ENCODE measurements at places on chromosomes 7 and 10. TPM values are rescaled to one million over a fixed set of nuclear protein-coding genes. Genes with fewer than 3 reads are reported as not detected.

DNA sequence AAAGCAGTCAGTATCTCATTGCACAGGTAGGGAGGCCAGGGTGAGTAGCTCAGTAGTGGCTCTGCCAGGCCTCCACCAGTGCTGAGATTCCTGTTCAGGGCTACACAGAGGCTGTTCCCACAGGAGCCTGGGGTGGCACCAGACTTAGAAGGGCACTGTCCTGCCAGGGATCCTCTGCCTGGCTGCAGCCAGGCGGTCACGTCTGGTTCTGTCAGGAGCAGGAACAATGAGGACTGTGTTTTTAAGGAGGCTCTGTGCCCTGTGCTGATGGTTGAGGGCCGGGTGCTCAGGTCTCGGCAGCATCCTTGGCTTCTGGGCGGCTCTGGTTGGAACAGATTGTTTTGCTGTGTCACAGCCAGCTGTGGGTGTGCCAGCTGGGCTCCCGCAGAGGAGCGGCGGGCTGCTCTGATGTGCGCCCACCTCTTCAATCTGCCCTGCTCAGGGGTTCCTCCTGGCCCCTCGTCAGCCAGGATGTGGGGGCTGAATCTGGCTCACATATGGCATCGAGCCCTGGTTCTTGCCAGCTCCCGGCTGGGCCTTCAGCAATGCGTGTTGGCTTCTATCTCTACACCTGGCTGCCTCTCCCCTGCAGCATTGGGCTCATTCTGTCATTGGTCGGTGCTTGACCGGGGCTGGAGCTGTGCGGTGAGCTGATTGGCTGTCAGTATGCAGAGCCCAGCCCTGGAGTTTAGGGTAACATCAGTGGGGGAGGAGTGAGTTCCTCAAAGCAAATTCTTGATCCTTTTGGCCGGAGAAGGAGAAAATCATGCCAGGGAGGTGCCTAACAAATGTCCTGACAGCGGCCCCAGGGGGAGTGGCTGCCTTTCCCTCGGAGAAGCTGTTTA lies 41.2 kb downstream of the TACR2 start:
- peak; percentile 47 for DNase-seq

- no peak for DNase-seq
Measured at GRCh38 chr10:78533776-78534175, 500.1 kb downstream of the RPS24 start.

DNA sequence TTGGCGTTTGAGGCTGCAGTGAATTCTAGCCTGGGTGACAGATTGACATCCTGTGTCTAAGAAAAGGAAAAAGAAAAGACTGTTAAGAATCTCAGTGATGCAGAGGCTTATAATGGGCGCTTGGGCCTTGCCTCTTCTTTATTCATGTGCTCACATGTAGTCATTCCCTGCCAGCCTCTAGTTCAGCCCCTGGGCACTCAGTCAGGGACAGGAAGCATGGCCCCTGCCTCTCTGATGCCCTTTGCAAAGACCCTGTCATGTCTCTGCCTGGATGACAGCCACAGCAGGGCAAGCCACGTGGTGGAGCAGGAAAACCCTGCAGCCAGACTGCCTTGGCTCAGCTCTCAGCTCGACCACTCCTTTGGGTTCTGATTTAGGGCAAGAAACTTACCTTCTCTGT lies 368.9 kb downstream of the RPS24 start:
- no peak for DNase-seq

GRCh38 chr10:44498222-44498621 lies 113.3 kb upstream of the CXCL12 start:
- DNase-seq = no peak

MRPS17 gene
- 10.4 TPM for total RNA-seq

- peak; percentile 64 for DNase-seq
Measured at GRCh38 chr10:12902135-12902572, 99.4 kb downstream of the CCDC3 start.

- no peak for DNase-seq
Measured at GRCh38 chr10:77770081-77770867, 132.7 kb upstream of the KCNMA1 start.

DNA sequence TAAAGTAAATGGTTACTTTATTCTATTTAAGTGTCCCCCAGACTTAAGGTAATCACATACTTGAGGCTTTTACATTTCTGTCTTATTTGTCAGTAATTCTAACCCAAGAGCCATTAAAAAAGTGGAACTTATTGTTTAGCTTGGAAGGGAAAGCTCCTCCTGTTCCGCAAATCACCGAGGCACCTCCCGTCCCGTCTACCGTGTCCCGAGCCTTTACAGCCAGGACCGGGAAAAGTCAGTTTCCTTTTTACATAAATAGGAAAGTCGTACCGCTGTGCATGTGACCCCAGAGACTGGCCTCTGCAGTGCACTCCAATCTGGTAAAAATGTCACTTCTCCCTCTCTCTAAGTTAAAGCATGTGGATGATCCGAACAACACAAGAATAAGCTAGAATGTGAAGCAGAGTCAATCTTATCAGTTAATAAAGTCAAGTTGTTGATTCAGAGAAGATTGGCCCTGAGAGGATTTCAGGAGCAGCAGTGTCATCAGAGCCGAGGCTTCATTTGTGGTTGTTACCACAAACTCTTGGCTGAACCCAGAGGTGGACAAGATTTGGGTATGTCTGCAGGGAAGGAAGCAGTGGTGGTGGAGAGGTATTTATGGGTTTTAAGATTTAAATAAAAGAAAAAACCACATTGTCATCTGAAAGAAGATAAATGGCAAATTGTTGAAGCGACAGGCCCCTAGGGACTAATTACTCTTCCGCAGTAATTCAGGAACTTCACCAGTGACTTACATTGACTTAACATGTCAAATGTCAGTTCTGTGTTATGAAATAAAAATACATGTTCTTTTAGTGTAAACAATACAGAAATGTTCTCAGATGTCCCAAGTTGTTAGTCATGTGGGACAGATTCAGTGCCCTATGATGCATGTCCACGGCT lies 316.6 kb upstream of the ZNF32 start:
- DNase-seq = peak; percentile 36

FKBP6 gene
- total RNA-seq = not detected

DPP6 gene
- total RNA-seq = not detected

CFTR gene
- total RNA-seq = not detected

DNA sequence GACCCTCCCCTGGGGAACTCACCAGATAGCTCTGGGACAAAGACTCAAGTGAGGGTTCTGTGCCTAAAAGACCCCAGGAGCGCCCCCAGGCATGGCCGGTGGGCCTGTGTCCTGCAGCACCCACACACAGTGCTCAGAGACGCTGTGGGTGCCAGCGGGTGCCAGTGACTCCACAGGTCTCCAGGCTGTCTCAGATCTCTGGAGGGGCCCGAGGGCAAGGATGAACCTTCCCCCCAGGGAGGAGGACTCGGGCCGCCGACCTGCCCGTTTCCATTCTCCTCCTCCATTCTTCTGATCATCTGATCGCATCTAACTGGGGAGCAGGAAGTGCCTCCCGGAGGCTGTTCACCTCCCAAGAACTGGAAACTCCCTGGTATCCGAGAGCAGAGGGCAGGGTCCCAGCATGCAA lies 980 bp downstream of the ADAM8 start:
- peak; percentile 21 for DNase-seq

DNA sequence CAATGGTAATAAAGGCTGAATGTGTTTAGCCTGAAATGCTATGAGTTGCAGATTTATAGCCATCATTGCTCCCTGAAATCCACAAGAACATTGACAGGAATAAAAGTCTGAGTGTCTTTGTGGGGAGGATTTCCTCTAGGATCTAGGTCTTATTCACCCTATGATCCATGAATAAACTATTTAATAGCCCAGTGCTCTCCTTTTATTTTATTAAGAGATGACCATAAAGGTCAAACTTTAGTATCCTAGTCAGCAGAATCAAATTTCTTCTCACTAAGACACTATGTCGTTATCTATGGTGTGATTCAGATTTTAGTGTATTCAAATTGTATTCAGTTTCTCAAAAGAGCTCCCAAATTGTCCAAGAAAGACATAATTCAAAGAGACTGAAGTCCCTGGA lies 67.8 kb upstream of the AKR1E2 start:
- peak; percentile 38 for DNase-seq

CLEC2L gene
- total RNA-seq = not detected

GRCh38 chr10:75095631-75096030 lies 15.8 kb upstream of the SAMD8 start:
- no peak for DNase-seq

- peak; percentile 95 for DNase-seq
Measured at GRCh38 chr7:17774248-17774647, 166.0 kb downstream of the SNX13 start.

- no peak for DNase-seq
Measured at GRCh38 chr10:22414146-22414545, 68.8 kb downstream of the SPAG6 start.

DNA sequence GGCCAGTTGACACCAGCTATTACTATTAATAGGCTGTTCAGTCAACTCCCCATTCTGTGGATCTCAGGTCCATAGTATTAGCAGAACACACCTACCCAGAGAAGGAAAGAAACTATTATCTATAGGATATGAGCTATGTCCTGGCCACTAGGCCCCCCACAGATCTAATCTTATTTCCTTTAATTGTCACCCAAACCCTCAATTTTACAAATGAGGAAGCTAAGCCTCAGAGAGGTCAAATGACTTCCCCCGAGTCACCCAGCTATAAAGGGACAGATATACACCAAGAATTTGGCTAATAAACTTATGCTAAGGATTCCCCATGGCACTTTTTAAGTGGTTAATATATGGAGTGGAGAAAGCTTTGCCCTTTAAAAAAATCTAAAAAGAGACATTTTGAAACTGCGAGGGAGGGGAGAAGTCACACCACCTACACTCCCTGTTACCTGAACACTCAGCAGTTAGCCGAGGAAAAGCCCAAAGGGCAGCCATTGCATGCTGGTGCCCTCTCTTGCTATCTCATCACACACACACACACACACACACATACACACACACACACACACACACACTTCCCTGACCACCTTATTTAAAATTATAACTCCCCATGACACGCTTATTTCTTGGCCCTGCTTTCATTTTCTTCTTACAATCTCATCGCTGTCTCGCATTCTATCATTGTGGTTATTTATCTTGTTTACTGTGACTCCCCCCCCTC lies 157.0 kb upstream of the ADO start:
- DNase-seq = no peak

DNA sequence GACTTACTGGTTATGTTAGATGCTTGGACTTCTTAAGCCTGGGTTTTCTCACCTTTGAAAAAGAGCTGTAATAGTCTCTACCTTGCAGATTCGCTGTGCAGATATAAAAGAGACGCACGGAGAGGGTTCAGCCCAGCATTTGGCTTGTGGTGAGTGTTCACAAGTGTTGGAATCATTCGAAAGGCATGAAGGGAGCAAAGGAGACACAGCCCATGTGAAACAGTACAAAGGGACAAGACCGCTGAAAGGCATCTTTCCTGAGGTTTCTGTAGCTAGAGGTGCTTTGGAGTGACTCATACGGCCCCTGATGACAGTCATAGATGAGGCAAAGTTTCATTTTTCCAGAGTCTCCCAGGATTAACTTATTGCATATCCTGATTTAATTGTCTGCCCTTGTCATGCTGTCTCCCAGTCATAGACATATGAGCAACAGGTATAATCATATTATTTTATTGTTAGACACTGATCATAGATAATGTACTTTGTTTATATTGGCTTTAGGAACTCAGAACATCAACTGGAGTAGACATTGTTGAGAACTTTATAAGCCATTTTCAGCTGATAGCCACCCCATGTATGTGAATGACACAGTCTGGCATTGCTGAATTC lies 171.1 kb downstream of the ADRA2A start:
- peak; percentile 35 for DNase-seq

ICA1 gene
- total RNA-seq = not detected

DNA sequence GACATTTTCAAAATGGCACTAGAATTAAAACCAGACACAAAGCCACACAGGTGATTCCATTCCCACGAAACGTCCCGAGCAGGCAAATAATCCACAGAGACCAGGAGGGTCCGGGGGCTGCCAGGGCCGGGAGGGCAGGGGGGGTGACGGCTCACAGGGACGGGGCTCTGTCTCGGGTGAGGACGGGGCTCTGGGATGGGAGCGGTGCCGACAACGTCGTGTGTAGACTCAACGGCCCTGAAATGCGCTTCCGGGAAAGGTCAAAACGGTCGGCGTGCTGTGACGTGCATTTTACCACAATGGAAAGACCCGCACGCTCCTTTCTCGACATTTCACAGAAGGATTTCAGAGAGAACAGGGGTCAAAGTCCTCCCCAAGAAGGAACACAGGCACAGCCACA lies 63.3 kb upstream of the PDGFA start:
- DNase-seq = no peak

- peak; percentile 95 for DNase-seq
Measured at GRCh38 chr10:67925449-67926005, 41.1 kb downstream of the SIRT1 start.

DNA sequence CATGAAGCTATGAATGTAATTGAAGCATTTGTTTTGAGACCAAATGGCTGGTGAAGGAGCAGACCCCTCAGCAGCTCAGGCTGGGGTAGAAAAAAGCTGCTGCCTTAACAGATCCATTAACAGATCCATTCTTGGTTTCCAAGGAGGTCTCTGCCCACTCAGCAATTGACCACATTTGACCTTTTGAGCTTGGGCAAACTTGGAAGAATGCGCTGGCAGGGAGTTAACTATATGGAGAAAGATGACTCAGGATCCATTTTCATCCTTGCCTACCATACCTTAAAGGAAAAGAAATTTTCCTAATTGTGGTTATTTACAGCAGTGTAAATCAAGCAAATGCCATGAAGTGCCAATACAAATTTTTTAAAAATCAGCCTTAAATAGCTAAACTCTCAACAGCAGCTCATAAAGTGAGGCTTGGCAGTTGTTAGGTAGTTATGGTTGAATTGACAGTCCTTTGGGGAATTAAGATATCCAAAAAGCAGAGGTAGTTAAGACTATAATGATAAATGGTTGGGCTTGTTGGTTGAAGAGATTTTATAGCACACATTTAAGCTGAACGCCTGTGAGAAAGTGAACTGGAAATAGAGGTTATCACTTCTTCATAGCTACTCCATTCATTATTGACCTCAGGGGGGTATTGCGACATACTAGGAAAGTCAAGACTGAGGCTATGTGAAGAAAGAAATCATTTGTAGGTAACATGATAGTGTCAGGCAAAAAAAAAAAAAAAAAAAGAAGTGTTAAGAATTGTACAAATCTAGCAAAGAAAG lies 83.9 kb downstream of the MKX start:
- peak; percentile 70 for DNase-seq

CALHM3 gene
- total RNA-seq = not detected

PTPN20 gene
- 0.22 TPM for total RNA-seq

DNA sequence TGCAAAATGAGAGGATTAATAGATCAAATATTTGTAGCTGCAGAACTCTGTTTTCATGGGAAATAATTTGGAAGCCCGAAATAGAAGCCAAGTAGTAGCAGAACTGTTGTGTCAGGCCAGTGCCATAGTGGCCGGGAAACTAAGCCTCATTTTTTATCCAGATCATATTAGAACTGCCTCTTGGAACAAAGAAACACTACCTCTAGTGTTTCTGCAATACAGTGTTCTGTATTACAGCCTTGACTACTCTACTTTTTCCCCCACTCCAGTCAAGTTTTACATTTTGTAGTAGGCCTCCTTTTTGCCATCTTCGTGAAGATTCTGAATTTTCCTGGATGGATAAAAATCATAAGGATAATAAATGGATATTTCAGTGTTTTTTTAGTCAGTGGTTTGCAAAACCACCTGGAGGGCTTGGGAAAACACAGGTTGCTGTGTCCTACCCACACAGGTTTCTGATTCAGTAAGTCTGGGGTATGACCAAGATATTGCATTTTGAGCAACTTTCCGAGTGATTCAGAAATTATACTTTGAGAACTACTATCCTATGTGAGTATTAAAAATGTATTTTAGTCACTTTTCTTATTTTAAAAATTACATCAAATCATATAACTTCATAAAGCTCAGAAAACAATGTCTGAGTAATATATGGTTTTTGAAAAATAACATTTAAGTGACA lies 326.2 kb upstream of the KAT6B start:
- DNase-seq = no peak

- no peak for DNase-seq
Measured at GRCh38 chr7:92732316-92733036, 103.9 kb downstream of the CDK6 start.

Data from GM23248 (cell line).